GM18507 (cell line): ENCODE measurements at places on chromosomes 11 and 22.

DNA sequence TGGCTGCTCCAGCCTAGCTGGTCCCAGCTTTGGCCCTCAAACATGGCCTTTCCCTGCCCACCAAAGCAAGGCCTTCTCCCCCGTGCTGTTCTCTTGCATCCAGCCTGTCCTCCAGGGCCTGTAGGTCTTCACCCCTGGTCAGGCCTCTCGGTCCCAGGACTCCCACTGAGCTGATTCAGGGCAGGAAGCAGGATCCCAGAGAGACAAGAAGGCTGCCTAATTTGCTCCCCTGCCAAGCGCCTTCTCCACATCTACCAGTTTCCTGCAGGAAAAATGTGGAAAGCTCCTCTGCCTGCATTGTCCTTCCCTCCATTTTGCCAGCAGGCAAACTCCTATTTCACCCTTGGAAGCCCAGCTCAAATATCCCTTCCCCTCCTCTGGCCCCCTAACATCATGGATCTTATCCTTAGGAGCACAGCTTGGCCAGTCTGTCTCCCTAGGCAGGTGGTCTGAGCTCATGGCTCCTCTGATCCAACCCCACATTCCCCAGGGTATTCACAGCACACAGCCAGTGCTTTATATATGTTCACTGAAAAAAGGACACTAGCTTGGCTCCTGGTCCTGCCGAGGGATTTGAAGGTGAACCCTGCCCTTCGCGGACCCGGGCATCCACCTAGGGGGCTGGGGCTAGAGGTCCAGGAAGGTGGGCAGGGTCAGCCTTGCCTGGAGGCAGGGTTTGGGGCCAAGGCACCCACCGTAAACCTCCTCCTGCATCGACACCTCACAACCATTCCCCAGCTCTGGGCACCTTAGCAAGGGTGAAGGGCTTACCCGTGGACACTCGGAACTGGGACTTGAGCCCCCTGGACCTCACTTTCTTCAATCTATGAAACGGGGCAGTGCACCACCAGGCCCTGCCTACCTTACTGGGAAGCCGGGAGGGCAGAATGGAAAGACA, 968 bp downstream of the RHBDD3 start:
- no peak for DNase-seq

DNA sequence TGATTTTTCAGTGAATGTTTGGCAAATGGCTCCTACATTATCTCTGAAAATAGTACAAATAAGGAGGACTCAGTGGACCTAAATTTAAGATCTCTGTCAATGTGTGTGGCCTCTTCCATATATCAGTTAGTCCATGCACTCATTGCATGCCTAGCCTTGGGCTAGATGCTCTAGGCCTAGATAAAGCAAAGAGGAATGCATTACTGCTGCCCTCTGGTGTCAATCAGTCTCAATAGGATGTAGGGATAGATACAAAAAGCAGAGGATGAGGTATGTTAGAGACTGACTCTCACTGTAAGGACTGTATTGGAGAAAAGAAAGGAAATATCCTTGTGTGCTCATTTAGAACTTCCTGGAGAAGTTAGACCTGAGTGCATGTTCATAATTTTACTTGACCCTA, 42.0 kb downstream of the MS4A2 start:
- no peak for DNase-seq

- no peak for DNase-seq
These were observed 95.0 kb downstream of the PDE2A start for GRCh38 chr11:72578991-72579815.

DNA sequence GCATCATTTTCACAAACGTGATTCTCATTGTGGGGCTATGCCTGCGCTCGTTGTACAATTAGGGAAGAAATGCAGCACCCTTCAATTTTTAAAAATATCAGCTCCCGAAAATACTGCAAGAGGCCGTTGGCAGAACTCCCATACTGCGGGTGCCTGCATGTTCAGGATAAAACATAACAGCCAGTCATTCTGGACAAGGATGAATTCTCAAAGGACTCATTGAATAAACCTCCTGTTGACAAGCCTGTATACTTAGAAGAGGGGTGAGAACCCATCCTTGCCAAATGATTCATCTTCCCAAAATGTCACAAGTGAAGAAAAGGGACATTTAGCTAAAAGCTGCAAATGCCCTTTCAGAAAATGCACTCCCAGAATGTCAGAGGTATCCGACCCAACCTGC, 141.9 kb downstream of the CSNK2A3 start:
- no peak for DNase-seq

GRCh38 chr11:88604260-88604659, 266.7 kb upstream of the CTSC start:
- no peak for DNase-seq

DNA sequence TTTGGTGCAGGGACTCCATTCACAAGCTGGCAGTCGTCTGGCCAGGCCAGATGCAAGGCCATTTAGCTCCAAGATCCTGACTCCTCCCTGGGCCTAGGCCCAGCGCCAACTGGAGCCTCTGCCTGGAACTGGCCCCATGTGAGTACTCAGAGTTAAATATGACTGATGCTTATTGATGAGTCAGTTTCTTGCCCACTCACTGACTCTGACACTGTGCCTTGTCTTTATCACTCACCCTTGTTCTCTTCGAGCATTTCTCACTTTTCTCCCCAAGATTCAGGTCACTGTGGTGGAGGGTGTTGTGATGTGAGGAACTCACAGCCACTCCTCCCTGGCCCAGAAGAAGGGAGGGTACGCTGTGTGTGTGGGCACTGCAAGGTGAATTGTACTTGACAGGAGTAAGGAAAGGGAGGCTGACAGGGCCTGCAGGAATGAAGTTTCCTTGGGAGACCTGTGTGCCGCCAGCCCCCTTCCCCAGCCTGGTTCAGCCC, 23.2 kb upstream of the ST3GAL4 start:
- DNase-seq = no peak

- DNase-seq = no peak
These were observed 1.7 kb upstream of the RCOR2 start for GRCh38 chr11:63918507-63919191.

DNA sequence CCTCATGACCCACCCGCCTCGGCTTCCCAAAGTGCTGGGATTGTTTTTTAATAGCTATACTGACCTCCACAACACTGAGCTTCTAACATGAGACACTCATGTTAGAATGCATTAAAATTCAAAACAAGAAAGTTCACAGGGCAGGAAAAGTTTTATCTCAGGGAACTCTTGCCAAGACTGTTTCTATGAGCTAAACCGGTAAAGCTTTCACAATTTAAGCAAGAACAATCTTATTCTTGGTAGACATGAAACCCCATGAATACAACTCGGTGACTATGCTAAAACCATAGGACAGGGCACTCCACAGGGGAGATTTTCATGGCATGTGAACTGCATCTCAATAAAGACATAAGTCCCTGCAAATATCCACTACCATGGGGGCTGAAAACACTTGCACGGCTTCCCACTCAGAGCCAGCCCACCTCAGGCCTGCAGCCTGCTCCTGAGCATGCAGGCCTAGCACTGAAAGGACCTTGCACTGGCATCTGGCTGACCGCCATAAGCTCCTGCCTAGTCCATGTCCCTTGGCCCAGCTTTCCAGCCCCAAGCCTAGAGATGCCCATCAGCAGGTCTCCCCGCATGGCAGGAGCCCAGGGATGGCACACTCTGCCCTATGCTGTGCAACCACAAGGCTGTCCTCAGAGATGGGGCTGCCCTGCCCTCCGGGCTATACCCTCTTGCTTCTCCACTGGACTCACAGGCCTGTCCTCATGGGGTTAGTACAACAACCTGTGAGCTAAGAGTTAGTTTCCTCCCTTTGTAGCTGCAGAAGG, 58.4 kb downstream of the DGCR2 start:
- no peak for DNase-seq

- DNase-seq = no peak
These were observed 148.3 kb downstream of the JRKL start for GRCh38 chr11:96538104-96538503.

- no peak for DNase-seq
These were observed 52.3 kb downstream of the SLC22A12 start for GRCh38 chr11:64643256-64643881.

- no peak for DNase-seq
These were observed 8.4 kb downstream of the KRTAP5-6 start for GRCh38 chr11:1705126-1706052.

- DNase-seq = no peak
These were observed 7.5 kb downstream of the NEFH start for GRCh38 chr22:29487426-29487986.

DNA sequence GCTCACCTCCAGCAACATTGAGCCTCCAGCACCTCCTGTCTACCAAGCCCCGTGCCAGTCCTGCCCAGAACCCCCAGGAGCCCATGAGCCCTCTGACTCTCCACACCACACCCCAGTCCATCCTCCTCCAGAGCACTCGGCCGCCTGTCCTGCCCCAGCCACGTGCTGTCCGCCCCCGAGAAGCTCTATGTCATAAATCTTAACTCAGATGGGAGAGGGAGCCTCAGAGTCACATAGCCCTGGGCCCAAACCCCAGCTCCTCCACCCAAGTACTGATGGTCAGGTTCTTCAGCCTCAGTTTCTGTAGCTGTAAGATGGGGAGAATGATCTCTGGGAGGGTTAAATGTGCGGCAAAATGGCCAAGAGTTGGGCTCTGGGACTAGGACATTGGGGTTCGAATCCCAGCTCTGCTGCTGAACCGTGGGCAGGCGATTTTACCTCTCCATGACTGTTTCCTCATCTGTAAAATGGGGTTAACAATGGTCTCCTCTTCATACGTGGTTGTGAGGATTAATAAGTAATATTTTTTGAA, 27.8 kb downstream of the CYTH4 start:
- no peak for DNase-seq

GRCh38 chr11:131248588-131248987, 121.8 kb upstream of the NTM start:
- no peak for DNase-seq

DNA sequence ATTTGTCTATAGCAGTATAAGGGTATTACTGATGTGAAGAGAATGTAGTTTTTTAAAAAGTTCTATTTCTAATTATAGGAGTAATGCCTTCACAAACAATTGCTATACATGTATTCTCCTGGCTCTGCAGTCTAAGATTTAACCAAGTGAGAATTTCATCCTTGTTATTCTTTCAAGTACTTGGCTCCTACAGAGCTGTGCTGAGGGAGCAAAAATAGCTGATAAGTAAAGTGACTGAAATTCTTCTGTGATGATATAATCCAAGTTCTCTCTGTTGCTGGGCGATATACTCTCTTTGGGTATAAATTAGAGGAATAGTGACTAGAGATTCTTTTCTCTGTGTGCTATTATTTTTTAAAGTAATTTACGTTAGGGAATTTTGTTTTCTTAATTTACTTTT, 68.0 kb downstream of the PGR start:
- DNase-seq = no peak

DNA sequence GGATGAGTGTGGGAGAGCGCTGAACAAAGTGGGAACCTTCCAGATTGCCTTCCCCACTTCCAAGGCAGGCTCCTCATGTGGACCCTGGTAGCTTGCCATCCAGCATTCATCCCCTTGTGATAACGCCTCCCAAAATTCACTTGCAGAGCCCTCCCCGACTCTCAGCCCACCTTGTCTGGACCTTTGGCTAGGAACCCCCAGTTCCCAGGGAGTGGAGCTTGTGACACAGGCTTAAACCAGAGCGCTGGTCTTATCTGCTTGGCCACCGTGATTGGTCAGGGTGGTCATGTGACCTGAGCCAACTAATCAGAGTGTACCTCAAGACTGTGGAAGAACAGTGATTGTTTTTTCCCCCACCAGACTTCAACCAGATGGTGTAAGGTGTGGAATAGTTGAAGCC, 9.6 kb upstream of the SLC35C1 start:
- no peak for DNase-seq

DNA sequence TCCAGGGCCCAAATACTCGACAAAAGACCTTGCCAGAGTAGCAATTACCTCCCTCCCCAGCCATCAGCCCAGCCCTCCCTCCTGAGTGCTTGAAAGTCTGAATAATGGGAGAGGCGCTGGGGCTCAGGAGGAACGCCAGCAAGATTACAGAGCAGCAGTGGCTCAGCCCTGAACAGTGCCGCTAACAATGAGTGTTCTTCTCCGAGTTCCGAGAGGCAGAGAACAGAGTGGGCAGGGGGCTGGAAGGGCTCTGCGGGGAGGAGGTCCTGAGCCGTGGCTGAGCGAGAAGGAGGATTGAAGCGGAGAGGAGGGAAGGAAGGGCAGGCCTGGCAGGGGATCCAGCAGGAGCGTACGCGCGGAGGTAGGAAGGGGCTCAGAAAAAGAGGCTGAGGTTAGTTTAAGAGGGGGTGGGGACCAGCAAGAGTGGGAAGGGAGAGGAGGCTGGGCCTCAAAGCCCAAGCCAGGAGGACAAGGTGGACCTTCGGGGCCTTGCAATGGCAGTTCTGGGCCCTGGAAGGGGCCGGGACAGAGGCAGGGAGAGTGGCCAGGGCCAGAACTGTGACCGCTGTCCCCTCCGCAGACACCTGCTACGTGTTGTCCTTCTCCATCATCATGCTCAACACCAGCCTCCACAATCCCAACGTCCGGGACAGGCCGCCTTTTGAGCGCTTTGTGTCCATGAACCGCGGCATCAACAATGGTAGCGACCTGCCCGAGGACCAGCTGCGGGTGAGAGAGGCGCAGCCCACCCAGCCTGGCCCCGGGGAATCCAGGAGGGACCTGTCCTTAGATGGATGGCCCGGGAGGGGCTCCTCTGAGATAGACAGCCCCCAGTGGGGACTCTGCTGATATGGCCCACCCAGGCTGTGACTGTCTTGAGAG, 20.6 kb downstream of the CYTH4 start:
- DNase-seq = no peak

GRCh38 chr11:85698195-85698594, 12.2 kb upstream of the CCDC89 start:
- no peak for DNase-seq

DNA sequence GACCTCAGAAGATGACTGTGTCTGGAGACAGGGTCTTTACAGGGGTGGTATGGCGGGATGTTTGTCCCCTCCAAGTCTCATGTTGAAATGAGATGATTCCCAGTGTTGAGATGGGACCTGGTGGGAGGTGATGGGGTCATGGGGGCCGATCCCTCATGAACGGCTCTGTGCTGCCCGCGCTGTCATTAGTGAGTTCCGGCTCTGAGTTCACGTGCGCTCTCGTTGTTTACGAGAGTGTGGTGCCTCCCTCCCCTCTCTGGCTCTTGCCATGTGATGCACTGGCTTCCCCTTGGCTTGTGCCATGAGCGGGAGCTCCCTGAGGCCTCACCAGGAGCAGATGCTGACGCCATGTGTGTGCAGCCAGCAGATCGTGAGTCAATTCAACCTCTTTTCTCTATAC, 830.8 kb downstream of the TBC1D22A start:
- DNase-seq = no peak

- DNase-seq = no peak
These were observed 4.0 kb downstream of the CCDC90B start for GRCh38 chr11:83282084-83282716.

- no peak for DNase-seq
These were observed 3.1 kb downstream of the SHANK2 start for GRCh38 chr11:71249301-71249700.

- no peak for DNase-seq
These were observed 271.4 kb upstream of the C11orf87 start for GRCh38 chr11:109150581-109150980.
